ENCODE measurements at places on chromosomes 7 and 10.

GRCh38 chr7:152911922-152912321, 152.4 kb downstream of the ACTR3B start:
- DNase-seq = no peak

DNA sequence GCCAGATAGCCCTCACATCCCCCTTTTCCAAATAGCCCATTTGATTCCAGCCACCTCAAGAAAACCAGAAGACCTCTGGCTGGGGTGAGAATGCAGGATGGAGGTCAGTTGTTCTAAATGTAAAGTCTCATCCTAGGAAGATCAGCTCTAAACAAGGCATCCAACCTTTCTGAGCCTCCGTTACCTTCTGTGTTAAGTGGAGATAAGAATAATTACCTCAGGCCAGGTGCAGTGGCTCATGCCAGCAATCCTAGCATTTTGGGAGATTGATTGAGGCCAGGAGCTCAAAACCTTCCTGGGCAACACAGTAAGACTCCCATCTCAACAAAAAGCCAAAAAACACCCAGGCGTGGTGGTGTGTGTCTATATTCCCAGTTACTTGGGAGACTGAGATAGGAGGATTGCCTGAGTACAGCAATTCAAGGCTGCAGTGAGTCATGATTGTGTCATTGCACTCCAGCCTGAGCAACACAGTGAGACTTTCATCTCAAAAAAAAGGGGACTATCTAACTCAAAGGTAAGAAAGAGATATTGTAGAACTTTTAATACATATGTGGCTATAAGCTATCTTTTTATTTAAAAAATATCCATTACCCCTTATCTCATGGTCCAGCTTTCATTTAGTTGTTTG, 43.5 kb downstream of the PRTFDC1 start:
- no peak for DNase-seq

- no peak for DNase-seq
Measured at GRCh38 chr7:128838109-128838779, 8.0 kb downstream of the FLNC start.

DNA sequence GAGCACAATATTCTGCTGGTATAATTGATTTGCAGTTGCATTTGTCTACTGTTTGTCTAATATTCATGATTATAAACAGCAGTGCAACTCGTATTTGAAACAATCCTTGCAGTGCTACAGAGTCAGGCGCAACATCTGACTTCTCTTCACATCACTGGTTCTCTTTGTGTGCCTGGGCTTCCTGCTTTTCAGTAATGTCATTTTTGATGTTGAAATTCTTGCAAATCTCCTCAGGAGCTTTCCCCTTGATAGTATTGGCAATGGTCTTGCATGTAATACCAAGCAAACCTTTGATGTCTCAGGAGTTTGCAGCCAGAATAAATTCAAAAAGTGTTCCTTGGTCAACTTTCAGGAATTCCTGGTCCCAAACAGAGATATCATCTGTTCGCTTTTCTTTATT, 20.2 kb downstream of the HPS6 start:
- DNase-seq = no peak

All from lower leg skin (tissue), 4 donors.